Dorsolateral prefrontal cortex (tissue), 122 donors: ENCODE measurements at places on chromosomes 4 and X.

DNA sequence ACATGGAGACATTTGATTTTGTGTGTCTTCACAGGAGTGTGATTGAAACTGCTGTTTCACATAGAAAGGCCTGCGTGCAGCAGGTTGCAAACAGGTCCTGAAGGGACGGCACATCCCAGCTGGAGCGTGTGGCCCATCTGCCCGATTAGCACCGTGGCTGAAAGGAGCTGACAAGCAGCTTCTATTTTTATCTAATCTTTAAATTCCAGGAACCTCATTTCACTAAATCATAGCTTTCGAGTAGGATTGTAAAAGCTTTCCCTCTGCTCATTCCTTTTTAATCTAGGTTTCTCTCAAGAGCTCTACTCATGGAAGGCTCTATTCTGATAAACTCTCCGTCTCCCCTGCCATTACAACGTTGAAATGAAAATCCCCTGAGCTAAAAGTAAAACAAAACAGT lies 106.8 kb downstream of the FSTL5 start:
- DNase-seq = no peak

- no peak for DNase-seq
These were observed 208.4 kb downstream of the NWD2 start for GRCh38 chr4:37452952-37453280.

DNA sequence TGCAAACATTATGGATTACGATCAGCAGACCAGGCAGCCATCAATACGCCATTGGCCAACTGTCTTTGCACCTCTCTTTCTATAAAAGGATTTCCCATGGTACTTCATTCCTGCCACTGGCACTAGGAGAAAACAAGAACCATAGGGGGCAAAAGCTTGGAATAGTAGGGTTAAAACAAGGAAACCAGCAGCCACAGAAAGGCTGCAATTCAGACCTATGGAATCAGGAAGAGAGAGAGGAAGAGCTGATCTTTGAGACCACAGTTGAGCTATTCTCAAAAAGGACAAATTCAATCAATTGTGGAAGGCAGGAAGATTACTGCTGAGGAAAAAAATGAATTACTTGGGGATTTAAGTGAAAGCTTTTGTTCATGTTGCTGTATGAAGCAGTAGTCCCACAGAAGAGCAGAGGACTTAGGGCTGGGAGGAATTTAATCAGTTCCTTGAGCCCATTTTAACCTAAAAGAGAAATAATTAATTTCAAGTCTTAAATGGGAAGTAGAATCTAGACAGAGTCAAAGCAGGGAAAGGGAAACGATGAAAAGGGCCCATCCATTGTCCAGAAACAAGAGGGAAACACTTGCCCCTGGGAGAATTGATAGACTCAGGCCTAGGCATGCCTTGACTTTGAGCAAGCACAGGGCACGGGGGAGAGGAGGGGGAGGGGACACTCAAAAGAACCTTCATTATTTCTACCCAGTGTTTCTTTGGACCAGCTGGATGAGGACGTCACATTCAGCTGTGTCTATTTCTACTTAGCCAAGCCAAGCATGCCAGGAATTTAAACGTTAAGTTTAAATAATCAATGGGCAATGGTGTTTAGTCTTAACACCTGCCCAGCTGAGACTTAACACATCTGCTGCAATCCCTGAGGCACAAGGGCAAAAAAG lies 50.7 kb downstream of the SCD5 start:
- no peak for DNase-seq

- no peak for DNase-seq
These were observed 70.0 kb upstream of the FAM241A start for GRCh38 chr4:112075129-112075753.

GRCh38 chr4:149293046-149293649 lies 522.5 kb downstream of the IQCM start:
- DNase-seq = no peak

DNA sequence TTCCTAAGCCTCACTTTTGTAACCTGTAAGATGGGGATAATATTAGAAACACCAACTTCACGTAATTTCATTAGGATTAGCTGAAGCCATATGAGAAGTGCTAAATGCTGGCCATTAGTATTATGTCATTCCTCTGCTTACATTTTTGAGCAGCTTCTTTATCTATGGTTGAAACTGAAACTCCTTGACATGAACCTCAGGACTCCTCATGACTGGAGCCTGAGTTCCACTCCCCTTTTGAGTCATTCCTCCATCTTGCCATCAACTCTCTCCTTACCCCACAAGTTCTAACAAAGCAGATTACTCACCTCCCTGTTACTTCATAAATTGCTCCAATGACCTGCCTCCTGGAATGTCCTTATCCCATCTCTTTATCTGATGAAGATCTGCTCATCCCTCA lies 123.2 kb upstream of the KCNIP4 start:
- no peak for DNase-seq
